Renal cortical epithelial cell (primary cell): ENCODE measurements at places on chromosomes 5 and 9. TPM values are rescaled to one million over a fixed set of nuclear protein-coding genes. Genes with fewer than 3 reads are reported as not detected.
A peak's percentile ranks its signal among the peaks of the same experiment; 100 is the strongest.

GRCh38 chr9:127580366-127580765, 31.7 kb upstream of the STXBP1 start:
- DNase-seq: no peak

The BTF3 gene
- total RNA-seq: 267 and 336 TPM in 2 replicates

- DNase-seq: no peak
Measured at GRCh38 chr9:116422119-116422979, 264.8 kb upstream of the TRIM32 start.

DNA sequence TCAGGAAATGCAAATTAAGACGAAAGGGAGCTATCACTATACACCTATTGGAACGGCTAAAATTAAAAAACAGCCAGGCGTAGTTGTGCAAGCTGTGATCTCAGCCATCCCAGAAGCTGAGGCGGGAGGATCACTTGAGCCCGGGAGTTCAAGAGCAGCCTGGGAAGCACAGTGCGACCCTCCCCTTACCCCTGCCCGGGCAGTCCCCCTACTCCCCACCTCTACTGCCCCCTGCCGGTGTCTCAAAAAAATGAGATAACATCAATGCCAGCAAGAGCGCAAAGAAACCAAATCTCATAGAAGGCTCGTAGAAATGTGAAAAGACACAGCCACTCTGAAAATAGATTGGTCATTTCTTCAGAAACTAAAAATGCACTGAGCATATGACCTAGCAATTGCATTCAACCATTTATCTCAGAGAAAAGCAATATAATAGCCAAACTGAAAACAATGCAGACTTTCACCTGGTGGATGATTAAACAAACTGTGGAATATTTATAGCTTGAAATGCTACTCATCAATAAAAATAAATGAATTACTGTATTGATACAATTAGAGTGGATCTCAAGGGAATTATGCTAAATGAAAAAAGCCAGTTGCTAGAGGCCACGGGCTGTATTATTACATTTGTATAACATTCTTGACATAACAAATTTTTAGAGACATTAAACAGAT, 20.6 kb downstream of the OR2V2 start:
- DNase-seq: no peak

- peak; percentile 47 for DNase-seq
Measured at GRCh38 chr9:110065532-110065931, 142.4 kb downstream of the C9orf152 start.

The GPX3 gene
- 5.2 and 102 TPM in 2 replicates for total RNA-seq

DNA sequence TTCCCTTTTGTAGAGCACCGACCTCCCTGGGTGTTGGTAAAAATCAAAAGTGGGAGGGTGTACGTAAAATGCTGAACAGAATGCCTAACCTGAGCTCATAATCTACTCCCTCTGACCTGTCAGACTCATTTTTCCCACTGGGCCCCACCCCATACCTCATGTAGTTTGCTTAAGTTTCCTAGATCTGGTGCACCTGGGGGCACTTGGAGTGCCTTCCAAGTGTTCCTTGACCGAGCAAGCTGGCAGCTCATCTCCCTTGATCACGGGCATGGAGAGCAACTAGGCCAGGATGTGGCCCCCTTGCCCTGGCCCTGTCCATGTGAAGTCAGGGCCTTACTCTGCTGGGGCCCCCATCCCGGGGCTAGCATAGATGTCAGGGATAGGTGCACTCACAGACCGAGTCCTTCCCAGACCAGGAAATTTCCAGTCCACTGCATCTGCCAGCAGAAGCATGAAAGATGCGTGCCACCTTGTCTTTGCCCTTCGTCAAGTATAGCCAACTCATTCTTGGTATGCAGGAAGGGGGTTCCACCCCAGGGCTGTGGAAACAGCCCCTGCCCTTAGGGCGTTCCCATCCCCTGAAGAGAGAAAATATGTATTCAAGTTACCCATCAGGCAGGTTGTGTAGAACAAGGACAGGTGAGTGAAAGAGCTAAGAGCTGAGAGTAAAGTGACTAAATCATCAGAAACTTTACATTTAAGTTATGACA, 41.9 kb downstream of the SLC22A5 start:
- DNase-seq: no peak
